ENCODE measurements at places on chromosomes 3 and 15.

DNA sequence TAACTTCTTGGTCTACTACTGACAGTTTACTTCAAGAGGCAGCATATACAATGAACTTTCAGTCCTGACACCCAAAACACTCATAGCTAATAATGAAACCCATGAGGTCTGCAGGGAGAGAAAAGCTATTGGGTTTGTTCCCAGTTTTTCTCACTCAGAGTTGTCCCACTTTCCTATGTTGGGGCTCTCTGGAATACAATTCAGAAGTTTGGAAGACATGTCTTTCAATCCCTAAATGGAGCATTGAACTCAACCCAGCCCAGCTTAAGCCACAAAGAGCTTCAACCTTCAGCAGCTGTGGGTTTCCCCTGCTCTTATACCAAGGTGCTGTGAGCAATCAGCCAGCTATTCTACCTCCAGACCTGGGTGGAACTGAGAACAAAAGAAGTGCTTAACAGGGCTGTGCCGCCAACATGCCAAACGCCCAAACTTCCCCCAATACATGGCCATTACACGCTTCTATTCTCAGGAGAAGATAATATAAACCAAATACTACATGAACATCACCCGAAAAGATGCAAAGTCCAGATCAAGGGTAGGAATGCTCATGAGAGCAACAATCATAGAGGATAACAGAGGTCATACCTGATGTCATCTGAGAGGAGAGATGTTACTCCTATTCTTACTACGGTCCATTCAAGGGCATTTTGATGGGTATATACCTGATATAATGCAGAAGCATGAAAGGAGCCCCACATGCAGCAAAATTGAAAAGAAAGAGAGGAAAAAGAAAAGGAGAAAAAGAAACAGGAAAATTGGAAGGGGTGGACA is 131.2 kb upstream of the TGFBR2 start:
- DNase-seq: no peak

GRCh38 chr15:95259965-95260364 is 1028.6 kb downstream of the MCTP2 start:
- DNase-seq: no peak

GRCh38 chr15:57330619-57331340 is 45.5 kb upstream of the CGNL1 start:
- no peak for DNase-seq

- no peak for DNase-seq
These were observed 35.8 kb upstream of the CHST2 start for GRCh38 chr3:143083781-143084180.

DNA sequence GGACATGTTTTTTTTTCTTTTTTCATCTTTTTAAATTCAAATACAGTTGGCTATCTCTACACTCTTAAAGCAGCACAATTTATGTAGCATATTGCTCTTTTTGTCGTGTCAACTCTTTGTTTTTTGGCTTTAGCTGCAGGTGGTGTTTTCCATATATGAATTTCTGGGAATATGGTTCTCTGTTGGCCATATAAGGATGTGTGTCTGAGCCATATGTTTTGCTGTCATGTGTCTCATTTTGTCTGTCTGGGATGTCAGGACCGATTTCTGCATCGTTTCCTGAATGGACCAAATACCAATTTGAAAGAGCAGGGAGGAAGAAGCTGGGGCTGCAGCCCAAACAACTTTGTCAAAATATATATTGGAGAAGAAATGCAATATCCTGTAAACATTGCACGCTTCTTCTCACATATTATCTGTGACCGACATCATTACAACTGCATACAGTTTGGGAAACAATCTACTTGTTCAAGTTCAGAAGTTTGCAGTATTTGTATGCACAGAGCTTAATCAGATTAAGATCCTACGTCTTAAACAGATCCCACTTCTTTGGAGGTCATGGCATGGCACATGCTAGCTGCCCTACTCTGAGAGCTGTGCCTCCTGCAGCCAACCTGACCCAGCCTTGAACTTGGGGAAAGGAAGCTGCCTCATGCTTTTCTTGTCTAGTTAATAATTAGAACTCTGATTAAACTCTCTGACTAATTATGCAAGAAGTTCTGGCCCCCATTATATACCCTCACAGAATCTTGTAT is 4.0 kb upstream of the SATB1 start:
- DNase-seq: no peak

DNA sequence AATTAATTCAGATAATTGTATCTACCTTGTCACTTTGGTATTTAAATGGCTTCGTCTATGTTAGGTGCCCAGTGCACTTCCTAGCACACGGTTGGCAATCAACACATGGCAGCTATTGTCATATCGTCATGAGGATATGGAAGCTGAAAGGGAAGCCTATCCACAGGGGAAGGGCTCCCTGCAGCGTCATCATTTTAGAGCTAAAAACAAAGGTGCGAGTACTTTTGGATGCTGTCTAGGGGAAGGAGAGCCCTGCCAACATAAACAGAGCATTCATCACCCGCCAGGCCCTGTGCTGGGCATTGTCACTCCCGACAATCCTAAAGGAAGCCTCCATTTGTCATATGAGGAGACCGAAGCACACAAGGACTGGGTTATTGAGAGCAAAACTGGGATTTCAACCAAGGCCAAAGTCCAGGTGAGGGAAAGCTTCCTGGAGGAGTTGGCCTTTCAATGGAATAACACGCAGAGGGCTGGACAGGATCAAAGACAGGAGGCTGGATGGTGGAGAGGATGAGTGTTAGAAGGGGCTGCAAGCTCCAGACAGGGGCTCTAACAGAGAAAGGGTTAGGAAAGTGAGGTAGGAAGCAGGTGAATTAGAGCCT is 8.0 kb upstream of the PARL start:
- no peak for DNase-seq

DNA sequence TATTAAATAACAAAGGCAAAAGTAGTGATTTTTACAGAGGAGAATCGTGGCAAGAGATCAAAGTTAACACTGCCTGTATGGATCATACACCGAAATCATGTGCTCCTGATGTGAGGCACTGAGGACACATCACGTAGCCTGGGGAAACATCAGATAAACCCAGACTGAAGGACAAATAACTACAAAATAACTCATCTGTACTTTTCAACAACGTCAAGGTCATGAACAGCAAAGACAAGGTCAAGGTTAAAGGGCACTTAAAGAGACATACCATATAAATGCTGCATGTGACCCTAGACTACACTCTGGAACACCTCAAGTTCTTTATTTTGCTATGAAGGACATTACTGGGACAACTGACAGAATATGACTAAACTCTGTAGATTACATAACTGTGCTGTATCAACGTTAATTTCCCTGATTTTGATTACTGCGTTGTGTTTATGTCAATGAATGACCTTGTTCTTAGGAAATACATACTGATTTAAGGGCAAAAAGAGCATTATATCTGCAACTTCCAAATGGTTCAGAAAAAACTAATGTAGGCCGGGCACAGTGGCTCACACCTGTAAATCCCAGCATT is 48.1 kb downstream of the CHSY1 start:
- no peak for DNase-seq

- no peak for DNase-seq
These were observed 542.2 kb downstream of the FOXP1 start for GRCh38 chr3:71041371-71041770.

DNA sequence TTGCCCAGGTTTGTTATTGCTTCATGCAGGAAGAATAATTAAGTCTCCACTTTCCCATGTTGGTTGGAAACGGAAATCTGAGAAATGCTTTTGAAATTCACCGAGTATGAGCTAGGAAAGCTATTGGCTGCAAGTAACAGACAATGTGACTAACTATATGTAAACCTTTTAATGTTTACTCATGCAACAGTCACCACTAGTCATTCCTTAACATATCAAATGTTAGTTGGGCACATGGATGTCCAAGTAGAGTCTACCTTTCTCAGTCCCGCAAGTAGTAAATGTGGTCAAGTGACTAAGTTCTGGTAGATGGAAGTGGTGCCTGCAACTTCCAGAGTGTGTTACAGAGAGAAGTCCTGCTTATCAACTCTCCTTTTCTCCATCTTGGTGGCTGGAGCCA is 52.5 kb downstream of the KLF15 start:
- DNase-seq: no peak

GRCh38 chr3:127671523-127672428 is 976 bp upstream of the ABTB1 start:
- no peak for DNase-seq

GRCh38 chr3:65617787-65618186 is 420.9 kb downstream of the MAGI1 start:
- no peak for DNase-seq

DNA sequence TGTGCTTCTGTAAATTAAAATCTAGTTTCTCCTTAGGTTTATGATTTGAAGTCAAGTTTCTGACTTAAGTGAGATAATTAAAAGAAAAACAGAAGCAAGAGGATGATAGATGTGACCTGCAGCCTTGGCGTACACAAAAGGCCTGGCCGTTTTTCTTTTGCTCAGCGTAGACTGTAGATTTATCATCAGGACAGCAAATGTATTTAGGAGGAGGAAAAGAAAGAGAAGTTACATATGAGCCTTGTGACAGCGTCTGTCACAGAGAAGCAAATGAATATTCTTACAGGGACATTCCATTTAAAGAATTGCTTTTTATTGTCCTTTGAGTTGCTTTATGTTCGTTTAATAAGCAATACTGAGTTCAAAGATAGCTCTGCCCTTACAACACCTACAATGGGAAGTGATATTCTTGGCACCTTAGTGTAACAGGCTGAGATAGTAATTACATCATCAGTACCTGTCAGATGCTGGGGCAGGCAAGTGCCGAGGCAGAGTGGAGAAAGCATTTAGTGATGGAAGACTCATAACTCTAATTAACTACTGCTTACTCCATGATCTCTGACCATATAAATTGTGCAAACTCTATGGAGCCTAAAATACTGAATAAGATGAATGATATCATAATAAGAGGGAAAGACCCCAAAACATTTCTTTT is 311.5 kb downstream of the MFSD1 start:
- no peak for DNase-seq

DNA sequence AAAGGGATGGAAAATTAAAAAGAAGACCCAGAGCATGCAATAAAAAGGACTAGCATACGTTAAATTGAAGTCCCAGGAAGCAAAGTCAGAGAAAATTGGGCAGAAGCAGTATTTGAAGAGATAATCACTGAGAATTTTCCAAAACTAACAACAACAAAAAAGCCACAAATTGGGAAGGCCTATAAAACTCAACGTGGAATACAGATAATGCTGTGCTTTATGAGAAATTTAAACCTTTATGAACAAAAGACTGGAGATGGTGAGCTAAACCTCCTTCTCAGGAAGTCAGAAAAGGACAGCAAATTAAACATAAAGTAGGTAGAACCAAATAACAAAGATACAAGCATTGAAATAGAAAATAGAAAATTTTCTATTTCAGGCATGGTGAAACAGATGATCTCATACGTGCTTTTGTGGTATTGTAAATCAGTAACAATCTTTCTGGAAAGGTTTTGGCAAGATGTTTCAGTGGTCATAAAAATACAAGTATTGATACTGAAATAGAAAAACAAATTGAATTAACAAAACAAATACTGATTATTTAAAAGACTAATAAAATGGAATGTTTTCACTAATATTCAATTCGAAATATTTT is 55.6 kb downstream of the LYSMD4 start:
- no peak for DNase-seq

DNA sequence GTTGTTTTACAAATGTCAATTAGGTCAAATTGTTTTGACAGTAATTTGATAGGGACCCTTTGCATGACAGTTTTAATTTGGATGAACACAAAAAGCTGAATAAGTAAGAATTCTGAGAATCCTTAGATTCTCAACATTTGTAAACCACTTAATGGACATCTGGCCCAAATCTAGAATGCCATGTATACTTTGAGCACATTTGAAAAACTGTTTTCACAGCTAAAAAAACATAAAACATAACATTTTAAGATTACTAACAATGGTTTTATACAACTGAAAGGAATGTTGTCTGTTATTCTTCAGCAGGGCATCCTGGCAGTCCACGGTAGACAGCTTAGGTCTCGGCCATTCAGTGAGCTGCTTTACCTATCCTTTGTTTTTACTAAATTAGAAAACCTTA is 34.5 kb upstream of the TM2D3 start:
- DNase-seq: no peak

DNA sequence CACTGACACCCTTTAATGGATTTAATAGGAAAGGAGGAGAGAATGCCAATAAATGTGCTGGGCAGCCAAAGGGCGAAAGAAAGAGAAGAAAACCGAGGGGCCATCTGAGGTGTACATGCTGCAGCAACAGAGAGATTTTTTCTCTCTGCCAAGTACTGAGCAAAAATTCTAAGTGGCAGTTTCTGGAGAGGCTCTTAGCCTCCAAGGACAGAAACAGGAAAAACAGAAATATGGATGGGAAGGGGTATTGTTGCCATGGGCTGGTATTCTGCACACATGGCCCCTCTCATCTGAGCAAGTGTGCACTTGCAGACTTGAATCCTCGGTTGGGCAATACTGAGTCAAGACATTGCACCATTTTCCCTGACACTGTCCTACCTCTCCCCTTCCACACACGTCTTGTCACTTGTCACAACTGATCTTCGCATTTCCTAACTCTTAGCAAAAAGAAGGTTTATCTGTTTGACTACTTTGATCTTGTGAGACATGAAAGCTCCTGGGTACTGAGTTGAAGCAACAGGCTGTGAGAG is 73.9 kb downstream of the PRICKLE2 start:
- DNase-seq: no peak

DNA sequence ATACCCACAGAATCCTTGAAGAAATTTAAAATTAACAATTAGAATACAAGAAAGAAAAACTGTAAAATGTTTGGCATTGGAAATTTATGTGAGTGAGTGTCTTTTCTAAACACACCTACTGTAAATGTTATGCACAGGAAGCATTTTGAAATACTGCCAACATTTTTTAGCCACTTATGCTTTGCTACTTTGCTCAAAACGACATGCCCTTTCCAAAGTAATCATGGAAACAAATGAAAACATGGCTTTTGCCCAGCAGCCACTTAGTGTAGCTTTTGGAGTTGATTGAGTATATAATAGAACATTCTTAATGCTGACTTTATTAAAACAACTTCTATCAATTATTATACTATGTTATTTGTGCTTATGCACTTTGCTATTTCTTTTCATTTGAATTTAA is 823.0 kb downstream of the CADM2 start:
- no peak for DNase-seq

- DNase-seq: no peak
These were observed 79.3 kb upstream of the RBMS3 start for GRCh38 chr3:29201604-29202003.

GRCh38 chr3:65732051-65732935 is 306.4 kb downstream of the MAGI1 start:
- DNase-seq: no peak

GRCh38 chr15:22995795-22996194 is 15.6 kb upstream of the CYFIP1 start:
- DNase-seq: no peak

DNA sequence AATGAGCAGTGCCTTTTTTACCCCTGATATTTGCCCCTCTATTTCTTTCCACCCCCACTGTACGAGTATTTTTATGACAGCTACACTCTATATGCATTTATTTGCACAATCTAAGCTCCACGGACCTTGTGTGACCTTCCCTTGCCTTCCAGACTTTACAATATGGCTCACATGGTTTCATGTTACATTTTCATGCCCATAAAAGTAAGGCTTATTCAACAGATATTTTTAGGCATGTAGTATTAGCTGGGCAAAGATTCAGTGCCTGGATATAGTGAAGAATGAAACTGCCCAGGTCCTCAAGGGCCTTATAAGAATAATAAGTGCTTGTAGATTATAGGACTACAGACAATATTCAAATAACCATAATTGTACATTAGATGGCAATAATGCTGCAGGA is 481.9 kb upstream of the CNTN4 start:
- DNase-seq: no peak

Measured in stimulated activated CD4-positive, alpha-beta T cell treated with anti-CD3 and anti-CD28 coated beads, Interleukin-12 subunit alpha, Interleukin-12 subunit beta, amount 100 ng/mL, for 24 hours (primary cell).